Type B pancreatic cell (in vitro differentiated cells): ENCODE measurements at places on chromosomes 6 and 20. TPM values are rescaled to one million over a fixed set of nuclear protein-coding genes. Genes with fewer than 3 reads are reported as not detected.

The RIPOR3 gene
- total RNA-seq: 1.9 and 5.1 TPM in 2 replicates

The SPATS1 gene
- not detected in 2 replicates for total RNA-seq

The CASS4 gene
- total RNA-seq: 0.38 and 0.56 TPM in 2 replicates

The MLIP gene
- total RNA-seq: 0.43 TPM in 1 of 2 replicates, not detected in the other

The TFAP2A gene
- total RNA-seq: 66.6 and 143 TPM in 2 replicates

The WFDC5 gene
- 0.41 and 0.74 TPM in 2 replicates for total RNA-seq

The HLA-DRB1 gene
- 24.3 and 88.9 TPM in 2 replicates for total RNA-seq

The LCA5 gene
- total RNA-seq: 8.8 and 11.3 TPM in 2 replicates

The SLC44A4 gene
- total RNA-seq: 8.8 and 10.6 TPM in 2 replicates

The PEX6 gene
- 34.4 and 35.9 TPM in 2 replicates for total RNA-seq

The ARHGAP40 gene
- 1.7 and 1.9 TPM in 2 replicates for total RNA-seq

The LY6G6D gene
- total RNA-seq: 1.5 TPM in 1 of 2 replicates, not detected in the other

The ADGRF4 gene
- 0.87 and 2.3 TPM in 2 replicates for total RNA-seq

The KIAA1755 gene
- 4.7 TPM in 1 of 2 replicates, not detected in the other for total RNA-seq

The APOM gene
- 11.2 and 20.9 TPM in 2 replicates for total RNA-seq

The CDSN gene
- total RNA-seq: not detected in 2 replicates

The COL21A1 gene
- 12.2 and 12.8 TPM in 2 replicates for total RNA-seq

The SOX18 gene
- 0.72 and 1.2 TPM in 2 replicates for total RNA-seq

The HLA-DRB5 gene
- total RNA-seq: 9.2 and 22.1 TPM in 2 replicates

The PPP1R16B gene
- total RNA-seq: 0.31 TPM in 1 of 2 replicates, not detected in the other

The SASH1 gene
- total RNA-seq: 61.3 and 99.9 TPM in 2 replicates

The HLA-DRA gene
- total RNA-seq: 1.4 and 2.1 TPM in 2 replicates

The BFSP1 gene
- 1.8 and 1.9 TPM in 2 replicates for total RNA-seq

The MEP1A gene
- 3.6 and 22.4 TPM in 2 replicates for total RNA-seq

The NEDD9 gene
- 21.3 and 29.0 TPM in 2 replicates for total RNA-seq

The BPIFB4 gene
- not detected in 2 replicates for total RNA-seq
